Stimulated activated CD4-positive, alpha-beta T cell treated with anti-CD3 and anti-CD28 coated beads, Interleukin-15, amount 100 ng/mL, for 1 hour (primary cell): ENCODE measurements at places on chromosomes 1 and 21.

GRCh38 chr1:30695439-30695841 is 27.9 kb downstream of the MATN1 start:
- DNase-seq, result no peak

- DNase-seq, result no peak
Observed at GRCh38 chr21:45528028-45528705, 14.1 kb downstream of the SLC19A1 start.

DNA sequence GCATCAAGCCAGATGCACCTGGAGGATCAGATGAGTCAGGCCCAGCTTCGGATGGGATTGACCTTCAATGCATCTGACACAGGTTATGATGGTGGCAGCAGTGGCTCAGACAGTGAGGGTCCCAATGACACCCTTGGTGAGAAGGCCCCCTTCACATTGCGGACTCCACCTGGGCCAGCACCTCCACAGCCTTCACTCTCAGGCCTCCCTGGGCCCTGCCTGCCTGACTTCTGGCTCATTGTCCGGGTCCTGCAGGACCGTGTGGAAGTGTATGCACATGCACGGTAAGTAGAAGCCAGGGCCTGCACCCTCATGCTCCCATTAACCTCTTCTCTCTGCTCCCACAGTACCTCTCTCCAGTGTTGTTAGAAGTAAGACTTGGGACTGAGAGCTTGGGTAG is 20.8 kb downstream of the HYI start:
- no peak for DNase-seq

DNA sequence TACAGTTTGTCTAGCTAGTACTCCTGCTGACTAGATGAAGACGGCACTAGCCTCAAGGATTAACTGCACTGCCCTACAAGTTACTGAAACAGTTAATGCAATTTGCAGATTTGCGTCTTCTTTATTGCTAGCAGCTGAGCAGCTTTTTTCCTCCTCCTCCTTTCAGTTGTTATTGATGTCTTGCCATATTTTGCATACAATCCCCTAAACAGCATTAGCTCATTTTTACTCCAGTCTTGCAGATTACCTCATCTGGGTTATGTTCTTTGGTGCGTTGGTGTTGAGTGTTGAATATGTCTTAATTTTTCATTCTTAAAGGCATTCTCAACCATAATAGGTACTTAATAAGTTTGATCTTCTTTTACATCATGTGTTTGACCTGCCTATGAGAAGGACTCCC is 363.4 kb upstream of the LYPLAL1 start:
- no peak for DNase-seq

GRCh38 chr1:162389971-162390370 is 8.4 kb downstream of the C1orf226 start:
- DNase-seq, result no peak

- no peak for DNase-seq
Observed at GRCh38 chr1:110582378-110582777, 23.8 kb downstream of the KCNA2 start.

DNA sequence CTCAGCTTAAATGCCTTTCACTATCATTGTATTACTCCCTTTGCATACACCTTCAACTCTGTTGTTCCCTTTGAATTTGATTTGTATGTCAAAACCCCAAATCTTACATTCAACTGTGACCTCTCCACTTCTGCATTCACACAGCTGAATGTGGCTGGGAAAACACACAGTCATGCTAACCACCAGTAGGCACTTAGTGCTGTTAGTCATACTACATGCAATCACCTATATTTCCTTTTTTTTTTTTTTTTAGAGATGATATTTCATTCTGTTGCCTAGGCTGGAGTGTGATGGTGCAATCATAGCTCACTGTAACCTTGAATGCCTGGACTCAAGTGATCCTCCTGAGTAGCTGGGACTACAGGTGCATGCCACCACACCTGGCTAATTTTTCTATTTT is 16.2 kb downstream of the BTBD8 start:
- no peak for DNase-seq

GRCh38 chr1:38721816-38722215 is 137.8 kb downstream of the RRAGC start:
- DNase-seq, result no peak

- no peak for DNase-seq
Observed at GRCh38 chr1:222867316-222867715, 52.5 kb downstream of the DISP1 start.

DNA sequence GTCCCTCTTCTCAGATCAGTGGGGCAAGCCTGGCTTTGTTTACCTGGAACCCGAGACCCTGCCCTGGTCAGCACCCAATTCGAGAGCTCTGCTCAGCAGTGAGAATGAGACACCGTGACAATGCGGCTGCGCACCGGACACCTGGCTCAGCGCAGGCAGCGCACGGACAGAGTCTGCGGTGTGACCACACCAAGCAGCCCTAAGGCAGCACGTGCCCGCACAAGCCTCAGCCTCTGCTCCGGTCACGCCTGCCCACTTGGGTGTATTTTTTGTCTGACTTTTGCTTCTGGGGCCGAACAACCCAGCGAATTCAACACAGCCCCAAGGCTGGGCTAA is 4.7 kb downstream of the KRTAP10-8 start:
- DNase-seq, result no peak

DNA sequence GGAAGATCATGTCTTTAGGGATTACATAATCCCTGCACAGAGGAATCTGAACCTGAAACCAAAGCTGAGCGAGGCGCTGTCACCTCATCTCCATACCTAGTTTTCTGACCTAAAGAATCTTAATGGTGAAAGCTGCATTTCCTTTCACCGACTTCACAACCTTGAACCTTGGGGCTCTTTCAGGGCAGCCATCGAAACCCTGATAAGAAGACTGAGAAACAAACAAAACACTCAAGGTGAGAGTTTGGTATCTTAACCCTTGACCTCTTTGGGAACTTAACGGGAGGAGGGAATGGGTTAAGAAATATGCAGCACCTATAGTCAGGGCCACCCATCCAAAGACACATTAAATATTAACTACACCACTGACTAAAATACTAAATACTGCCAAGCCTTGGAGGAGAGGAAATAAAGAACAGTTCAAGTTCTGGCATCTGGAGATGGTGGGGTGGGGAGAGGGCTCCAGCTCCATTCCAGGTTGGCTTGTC is 2.0 kb downstream of the C1orf116 start:
- DNase-seq, result no peak

- no peak for DNase-seq
Observed at GRCh38 chr1:37448691-37449417, 25.5 kb upstream of the ZC3H12A start.

- DNase-seq, result no peak
Observed at GRCh38 chr21:34112316-34113033, 39.1 kb downstream of the MRPS6 start.

- DNase-seq, result no peak
Observed at GRCh38 chr1:55147524-55147923, 67.6 kb downstream of the USP24 start.

DNA sequence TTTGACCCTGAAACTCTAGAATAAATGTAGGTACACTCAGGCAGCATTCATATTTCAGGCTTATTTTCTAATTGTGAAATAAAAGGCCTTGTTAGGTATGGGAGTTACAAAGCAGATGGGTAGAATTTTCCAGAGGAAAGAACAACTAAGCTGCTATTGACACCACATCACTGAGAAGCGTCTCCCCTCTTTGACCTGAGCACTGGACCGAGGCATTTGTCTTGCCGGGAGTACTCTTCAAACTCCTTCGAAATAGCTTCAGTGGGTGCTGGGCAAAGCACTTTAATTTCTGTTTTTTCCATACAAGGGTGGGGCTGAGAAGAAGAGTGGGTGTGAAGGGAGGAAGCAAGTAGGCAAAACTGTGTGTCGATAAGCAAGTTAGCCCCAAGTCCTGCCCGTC is 36.4 kb downstream of the ABCA4 start:
- no peak for DNase-seq

DNA sequence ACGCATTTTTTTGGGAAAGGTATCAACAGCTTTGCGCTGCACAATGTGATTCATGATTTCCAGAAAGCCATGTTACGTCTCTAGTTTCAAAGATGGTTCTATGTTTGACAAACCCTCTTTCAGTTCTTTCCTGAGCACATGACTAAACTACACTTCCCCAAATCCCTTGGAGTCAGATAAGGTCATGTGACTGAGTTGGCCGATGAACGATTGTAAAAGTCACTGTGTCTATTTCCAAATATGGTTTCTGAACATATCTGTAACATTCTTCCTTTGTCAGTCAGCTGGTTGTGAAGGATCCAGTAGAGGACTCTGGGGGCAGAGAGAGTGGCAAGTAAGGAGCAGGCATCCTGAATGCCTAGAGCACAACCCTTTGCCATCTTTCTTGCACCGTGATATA is 35.4 kb downstream of the TMPRSS15 start:
- DNase-seq, result no peak

- no peak for DNase-seq
Observed at GRCh38 chr1:80779275-80779674, 1021.5 kb upstream of the ADGRL2 start.

DNA sequence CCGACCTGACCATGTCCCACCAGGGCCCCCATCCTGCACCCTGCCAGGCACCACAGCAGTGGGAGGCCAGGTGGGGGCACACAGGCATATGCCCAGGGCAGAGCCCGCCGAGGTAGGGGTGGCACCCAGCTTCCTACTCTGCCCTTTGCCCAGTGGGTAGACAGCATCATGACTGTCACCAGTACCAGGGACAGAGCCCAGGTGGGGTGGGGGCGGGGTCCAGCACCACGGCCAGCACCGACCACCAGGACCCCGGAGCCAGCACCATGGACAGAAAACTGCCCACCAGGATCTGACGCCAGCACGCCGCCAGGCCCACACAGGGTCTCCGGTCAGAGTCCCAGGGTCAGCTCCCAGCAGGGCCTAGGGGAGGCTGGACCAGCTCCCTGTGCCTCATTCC is 3.8 kb downstream of the TAS1R3 start:
- no peak for DNase-seq
